Activated naive CD8-positive, alpha-beta T cell treated with anti-CD3 and anti-CD28 coated beads, Interleukin-2, amount 50 U/mL, for 24 hours (primary cell): ENCODE measurements at places on chromosomes 12 and 14.
A peak's percentile ranks its signal among the peaks of the same experiment; 100 is the strongest.

- H3K4me1 ChIP-seq: peaks cover 16% of the 10 kb centered on the region
- peaks cover 65% of the 10 kb centered on the region for H3K36me3 ChIP-seq
- no peaks in the 10 kb centered on the region for H3K27me3 ChIP-seq
- no peak for DNase-seq
- H3K27ac ChIP-seq: peak overlapping the region; percentile 72
These were observed 21.3 kb downstream of the YBX3 start for GRCh38 chr12:10701843-10702242.

DNA sequence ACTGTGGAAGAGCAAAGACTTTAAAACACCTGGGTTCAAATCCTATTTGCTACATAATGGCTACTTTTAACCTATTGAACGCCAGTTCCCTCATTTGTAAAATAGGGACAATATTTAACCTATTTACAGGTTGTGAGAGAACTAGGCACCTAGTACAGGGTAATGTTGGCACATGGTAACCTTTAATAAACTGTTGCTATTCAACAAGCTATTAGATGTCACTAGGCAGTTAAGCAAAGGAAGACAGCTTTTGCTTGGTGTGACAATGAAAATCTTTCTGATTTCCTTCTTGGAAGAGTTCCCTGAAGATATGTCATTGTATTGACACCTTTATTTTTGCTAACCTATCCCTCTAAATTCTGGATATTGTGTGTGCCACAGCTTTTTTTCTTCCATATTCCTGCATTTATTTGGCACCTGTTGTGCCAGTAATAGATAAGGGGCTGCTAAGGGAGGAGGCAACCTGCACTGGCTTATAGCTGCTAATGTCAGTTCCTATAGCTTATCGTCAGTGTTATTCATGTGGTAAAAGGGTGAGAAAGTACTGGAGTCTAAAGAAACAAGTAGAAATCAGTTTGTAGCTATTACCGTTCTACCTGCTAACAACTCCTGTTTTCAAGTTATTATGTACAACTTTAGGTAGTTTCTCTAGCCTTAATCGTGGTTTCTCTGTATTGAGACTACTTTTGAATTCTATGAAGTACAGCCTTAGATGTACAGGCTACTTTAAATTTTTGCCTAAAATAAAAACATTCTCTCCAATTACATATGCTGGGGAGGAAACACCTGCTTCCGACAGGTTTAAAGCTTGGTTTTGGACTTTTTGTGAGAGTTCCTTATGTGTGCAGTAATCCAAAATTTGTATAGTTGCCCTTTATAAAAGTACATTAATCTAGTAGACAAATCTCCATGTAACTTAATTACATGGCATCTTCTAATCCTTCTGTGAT lies 24.3 kb downstream of the HIF1A start:
- no peaks in the 10 kb centered on the region for H3K27me3 ChIP-seq
- H3K4me1 ChIP-seq: peaks cover 82% of the 10 kb centered on the region
- H3K27ac ChIP-seq: peak overlapping the region; percentile 65
- peak overlapping the region; percentile 64 for H3K4me3 ChIP-seq
- no peak for DNase-seq

GRCh38 chr12:80299219-80299618 lies 144.8 kb upstream of the PTPRQ start:
- no peak overlapping the region for H3K27ac ChIP-seq
- H3K4me1 ChIP-seq: no peaks in the 10 kb centered on the region
- H3K27me3 ChIP-seq: peaks cover 3% of the 10 kb centered on the region
- DNase-seq: no peak
- no peak overlapping the region for H3K4me3 ChIP-seq

DNA sequence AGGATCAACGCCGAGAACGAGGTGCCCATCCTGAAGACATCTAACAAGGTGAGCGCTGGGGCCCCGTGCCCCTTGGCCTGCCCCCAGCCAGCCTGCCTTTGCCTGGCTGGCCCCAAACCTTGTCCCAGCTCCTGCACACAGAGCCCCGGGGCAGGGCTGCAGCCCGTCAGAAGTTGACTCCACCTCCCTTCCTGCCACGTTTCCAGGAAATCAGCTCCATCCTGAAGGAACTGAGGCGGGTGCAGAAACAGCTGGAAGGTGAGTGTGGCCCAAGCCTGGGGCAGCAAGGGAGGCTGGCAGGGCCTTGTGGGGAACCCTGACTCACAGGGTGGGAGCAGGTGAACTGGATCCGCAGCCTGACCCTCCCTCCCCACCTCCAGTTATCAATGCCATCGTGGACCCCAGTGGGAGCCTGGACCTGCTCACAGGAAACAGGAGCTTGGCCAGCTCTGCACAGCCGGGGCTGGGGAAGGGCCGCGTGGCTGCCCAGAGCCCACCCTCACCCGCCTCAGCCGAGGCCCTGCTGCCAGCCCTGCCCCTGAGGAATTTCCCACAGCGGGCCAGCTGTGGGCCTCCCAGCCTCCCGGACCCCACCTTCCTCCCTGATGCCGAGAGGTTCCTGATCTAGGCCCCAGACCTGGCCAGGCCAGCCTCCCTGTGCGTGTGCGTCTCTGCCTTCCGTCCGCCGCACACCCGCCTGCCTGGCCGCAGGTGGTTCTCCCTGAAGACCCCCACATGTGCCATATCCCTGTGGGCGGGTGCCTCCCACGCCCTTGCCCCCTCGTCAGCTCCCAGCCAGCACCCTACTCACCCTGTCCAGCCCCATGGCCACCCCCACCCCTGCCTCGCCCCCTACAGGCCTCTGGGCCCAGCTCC lies 29.5 kb downstream of the CEP170B start:
- no peak for DNase-seq
- no peak overlapping the region for H3K4me3 ChIP-seq
- no peak overlapping the region for H3K27ac ChIP-seq
- peaks cover 4% of the 10 kb centered on the region for H3K4me1 ChIP-seq
- no peaks in the 10 kb centered on the region for H3K27me3 ChIP-seq

- peaks cover 4% of the 10 kb centered on the region for H3K36me3 ChIP-seq
- no peak overlapping the region for H3K4me3 ChIP-seq
- peaks cover 27% of the 10 kb centered on the region for H3K4me1 ChIP-seq
- H3K27me3 ChIP-seq: no peaks in the 10 kb centered on the region
- DNase-seq: no peak
These were observed 8.4 kb downstream of the NCKAP5L start for GRCh38 chr12:49819786-49820185.

- H3K4me1 ChIP-seq: no peaks in the 10 kb centered on the region
- DNase-seq: no peak
- no peak overlapping the region for H3K4me3 ChIP-seq
- no peak overlapping the region for H3K27ac ChIP-seq
- no peaks in the 10 kb centered on the region for H3K27me3 ChIP-seq
- H3K36me3 ChIP-seq: no peaks in the 10 kb centered on the region
These were observed 152.9 kb downstream of the EPS8 start for GRCh38 chr12:15636060-15636890.

DNA sequence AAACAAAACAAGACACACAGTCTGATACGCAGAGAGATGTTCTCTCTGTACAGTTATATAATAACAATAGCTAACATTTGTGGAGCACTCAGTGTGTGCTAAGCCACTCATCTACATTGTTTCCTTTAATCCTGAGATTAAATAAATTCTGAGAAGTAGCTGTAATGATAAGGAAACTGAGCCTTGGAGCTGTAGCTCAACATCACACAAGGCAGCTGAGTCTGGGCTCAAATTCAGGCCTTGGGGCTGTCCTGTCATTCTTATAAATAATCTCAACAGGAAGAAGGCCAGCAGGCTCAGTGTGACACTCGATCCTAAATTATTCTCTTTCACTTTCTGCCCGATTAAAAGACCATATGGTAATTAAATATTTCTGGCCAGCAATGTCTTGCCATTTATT lies 24.5 kb downstream of the CDKN1B start:
- peaks cover 11% of the 10 kb centered on the region for H3K4me1 ChIP-seq
- no peak for DNase-seq
- H3K27me3 ChIP-seq: no peaks in the 10 kb centered on the region
- no peak overlapping the region for H3K4me3 ChIP-seq
- no peaks in the 10 kb centered on the region for H3K36me3 ChIP-seq

- H3K27ac ChIP-seq: no peak overlapping the region
- peaks cover 2% of the 10 kb centered on the region for H3K27me3 ChIP-seq
- no peak overlapping the region for H3K4me3 ChIP-seq
- H3K36me3 ChIP-seq: no peaks in the 10 kb centered on the region
- no peak for DNase-seq
These were observed 209.7 kb downstream of the SLC15A4 start for GRCh38 chr12:128613837-128614590.

- no peaks in the 10 kb centered on the region for H3K4me1 ChIP-seq
- H3K4me3 ChIP-seq: no peak overlapping the region
- no peak overlapping the region for H3K27ac ChIP-seq
- no peak for DNase-seq
These were observed 22.4 kb upstream of the LGR5 start for GRCh38 chr12:71417181-71417580.
